ENCODE measurements at places on chromosomes 2 and 18.

- no peak for DNase-seq
Observed at GRCh38 chr2:15908371-15908770, 32.0 kb upstream of the MYCN start.

DNA sequence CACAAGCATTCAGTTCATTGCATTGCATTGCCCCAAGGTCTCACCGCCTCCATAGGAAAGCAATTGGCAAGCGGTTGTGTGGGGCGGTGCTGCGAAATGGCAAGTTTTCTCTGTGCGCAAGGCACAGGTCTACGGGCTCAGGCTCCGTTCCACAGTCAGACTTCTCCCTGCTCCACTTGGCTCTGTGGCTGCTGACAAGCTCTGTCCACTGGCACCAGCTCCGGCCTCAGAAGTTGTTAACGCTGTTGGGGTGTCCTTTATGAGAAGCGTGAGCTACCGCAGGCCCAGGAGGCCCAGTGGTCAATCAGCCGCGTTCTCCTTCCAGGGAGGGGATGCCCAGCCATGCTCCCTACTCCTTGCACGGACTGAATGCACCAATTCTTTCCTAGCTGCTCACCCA, 87.0 kb upstream of the GATA6 start:
- no peak for DNase-seq

GRCh38 chr18:59565957-59566356, 131.3 kb downstream of the CCBE1 start:
- no peak for DNase-seq

DNA sequence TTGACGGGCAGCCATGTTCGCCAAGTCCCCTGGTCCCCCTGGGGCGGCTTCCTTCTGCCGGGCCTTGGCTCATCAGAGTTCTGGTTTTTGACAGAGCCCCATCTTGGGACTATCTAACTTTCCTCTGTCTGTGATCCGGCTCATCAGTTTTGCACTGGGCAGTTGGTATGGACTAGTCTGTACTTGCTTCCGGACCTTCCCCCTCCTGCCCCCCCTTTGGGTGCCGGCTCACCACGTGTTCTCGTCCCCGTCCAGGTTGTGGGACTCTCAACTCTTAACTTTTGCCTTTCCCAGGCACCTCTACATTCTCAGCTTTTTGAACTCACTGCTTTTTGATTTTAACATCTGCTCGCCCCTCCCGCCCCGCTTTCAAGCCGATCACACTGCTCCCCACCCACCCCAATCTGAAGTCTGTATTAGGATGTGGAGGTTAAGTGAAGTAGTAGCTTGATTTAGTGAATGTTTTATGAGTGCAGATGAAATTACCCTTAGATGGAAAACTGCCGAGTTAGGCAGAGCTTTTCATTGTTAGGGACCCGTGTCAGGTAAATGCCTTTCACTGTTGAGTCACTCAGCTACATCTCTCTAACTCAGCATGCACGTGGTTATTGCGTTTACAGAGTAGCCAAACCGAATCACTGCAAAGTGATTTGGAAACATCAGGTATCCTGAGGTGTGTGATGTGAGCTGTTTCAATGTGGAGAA, 874 bp downstream of the WDR43 start:
- DNase-seq, result peak; percentile 70

DNA sequence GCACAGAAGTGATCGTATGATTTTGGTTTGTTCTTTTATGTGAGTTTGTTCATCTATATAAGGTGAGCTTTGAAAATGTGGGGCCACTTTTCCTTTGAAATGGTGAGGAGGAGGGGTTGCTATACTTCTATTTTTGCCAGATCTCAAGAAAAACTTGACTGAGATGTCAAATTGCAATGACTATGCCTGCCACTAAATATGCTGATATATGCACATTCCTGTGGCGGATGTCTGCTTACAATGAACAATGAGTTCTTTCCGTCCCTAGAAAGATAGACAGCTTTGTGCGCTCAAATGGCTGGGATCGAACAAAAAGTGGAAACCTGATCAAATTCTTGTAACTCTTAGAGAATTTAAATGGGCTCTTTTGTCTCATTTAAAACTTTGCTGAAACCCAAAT, 28.7 kb downstream of the MYT1L start:
- DNase-seq, result no peak

GRCh38 chr2:62661263-62661635, 44.3 kb upstream of the EHBP1 start:
- DNase-seq, result no peak

DNA sequence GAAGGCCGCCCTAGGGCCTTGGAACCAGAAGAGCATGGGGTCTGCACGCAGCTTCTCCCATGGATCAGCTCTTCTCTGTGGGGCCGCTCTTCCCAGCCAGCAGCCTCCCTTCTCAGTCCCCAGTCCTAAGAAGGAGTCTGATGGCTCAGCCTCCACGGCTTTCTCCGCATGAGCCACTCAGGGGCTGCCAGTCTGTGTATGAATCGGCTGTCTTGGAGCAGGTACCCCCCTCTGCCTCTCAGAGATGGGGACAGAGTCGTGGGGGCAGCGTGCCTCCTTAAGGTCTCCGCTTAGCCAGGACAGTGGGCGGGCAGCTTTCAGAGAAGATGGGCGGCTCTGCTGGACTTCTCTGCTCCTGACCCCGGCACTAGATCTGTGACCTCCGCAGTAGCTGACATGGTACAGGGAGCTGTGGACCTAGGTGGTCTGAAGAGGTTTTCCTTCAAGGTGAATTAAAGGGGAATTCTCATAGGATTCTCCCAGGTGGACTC, 21.6 kb downstream of the INPP5D start:
- DNase-seq, result no peak

DNA sequence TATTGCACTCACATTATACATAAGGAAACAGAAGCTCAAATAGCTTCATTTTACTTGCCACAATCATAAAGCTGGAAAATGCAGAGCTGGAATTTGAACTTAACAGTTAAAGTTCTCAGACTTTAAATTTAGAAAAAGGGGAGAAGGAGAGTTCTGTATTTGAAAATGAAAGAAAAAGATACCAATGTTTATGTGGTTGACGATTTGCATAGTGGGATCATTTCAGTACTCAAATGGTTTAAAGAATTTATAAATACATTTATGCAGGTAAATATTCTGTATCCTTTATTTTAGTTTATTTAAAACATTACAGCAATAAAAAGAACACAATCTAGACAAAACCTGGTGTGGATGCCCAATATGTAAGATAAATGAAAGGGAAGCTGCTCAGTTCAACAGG, 25.5 kb upstream of the STAT4 start:
- no peak for DNase-seq

DNA sequence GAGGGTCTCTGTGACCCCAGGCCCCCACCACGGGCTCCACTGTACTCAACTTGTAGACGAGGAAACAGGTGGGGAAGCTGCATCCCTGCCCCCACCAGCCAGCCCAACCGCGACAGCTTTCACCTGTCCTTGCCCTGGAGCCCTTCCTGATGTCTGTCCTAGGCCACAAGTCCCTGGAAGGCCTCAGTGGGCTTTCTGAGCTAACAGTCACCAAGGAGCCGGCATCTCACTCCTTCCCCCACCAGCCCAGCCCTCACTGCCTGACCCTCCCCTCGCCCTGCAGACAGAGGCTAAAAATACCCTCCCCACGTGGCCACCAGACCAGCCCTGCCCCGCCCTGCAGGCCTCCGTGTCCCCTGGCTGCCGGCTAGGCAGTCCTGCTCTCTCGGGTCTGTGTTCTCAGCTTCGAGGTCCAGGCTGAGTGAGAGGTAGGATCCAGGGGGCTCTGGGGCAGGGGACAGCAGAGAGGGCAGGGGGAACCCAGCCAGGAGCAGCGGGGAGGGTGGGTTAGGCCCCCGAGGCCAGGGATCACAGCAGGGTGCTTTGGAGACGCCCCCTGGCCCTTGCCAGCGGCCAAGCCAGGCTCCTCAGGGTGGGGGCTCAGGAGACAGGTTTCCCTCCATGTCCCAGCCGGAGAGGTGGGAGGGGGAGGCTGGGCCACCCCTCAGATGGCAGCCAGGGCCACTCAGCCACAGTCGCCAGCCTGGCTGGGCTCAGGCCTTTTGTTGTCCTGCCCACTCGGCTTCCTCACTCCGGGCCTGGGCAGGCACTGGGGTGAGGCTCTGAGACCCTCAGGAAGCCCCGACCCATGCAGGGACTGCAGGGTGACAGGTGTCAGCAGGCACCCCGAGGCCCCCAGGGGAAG, at the start of gene KLHL30:
TSS of gene KLHL30 (plus strand) at position 338 of the 865 bp plus-strand sequence. CDS start 2,087 bp downstream, outside the sequence.
- DNase-seq, result no peak

- no peak for DNase-seq
Observed at GRCh38 chr2:105287692-105288091, 41.8 kb downstream of the TGFBRAP1 start.

DNA sequence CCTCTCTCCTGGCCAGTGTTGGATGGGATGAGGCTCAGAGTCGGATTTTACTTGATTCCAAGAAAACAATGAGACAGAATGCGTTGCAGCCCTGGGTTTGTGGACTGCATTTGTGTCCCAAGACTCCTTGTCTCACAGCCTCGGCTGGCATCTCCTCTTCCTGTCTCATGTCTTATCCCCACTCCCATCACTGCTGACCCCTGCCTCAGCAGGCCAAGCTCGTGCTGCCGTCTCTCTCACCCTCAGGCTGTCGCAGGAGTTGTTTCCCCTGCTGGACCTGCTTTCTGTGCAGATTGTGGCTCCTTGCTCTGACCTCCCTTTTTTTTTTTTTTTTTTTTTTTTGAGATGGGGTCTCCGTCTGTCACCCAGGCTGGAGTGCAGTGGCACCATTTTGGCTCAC, 70.2 kb upstream of the RALBP1 start:
- DNase-seq, result no peak

DNA sequence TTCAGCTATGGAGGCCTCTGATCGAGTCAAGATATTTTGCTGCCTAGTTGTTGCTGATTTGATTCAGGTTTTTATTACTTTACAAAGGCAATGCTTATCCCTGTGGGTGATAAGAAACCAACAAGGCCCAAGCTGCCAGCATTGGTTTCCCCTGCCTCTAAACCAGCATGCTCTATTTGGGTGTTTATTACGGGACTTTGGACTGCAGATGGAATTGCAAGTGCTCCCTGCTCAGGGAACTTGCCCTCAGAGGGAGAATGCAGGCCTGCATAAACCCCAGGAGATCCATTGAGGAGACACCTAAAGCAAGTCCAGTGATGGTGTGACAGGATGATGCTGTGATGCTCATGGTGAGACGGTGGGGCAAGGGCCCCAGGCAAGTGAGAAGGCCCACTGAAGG, 172.1 kb downstream of the VAPA start:
- DNase-seq, result no peak

DNA sequence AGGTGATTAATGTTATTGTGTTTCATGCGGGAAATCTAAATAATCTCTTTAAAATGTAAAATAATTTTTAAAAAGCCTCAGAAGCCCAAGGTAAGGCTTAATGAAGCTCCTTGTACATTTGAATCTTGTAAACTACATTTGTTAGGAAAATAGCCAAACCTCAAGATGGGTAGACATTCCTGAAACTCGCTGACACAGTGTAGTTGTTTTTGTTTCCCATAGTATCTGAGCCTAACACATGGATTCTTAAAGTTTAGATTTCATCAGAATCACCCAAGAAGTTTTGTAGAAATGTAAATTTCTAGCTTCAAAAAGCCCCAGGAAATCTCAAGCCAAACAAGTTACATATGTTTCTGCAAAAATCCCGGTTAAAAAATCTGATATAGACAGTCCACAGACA, 1221.1 kb upstream of the ACVR2A start:
- DNase-seq, result no peak

- no peak for DNase-seq
Observed at GRCh38 chr2:231189571-231190495, 8.6 kb upstream of the ARMC9 start.

GRCh38 chr18:36327352-36328316, 30.1 kb downstream of the FHOD3 start:
- DNase-seq, result no peak

GRCh38 chr2:58135861-58136260, 89.3 kb downstream of the VRK2 start:
- DNase-seq, result no peak

- no peak for DNase-seq
Observed at GRCh38 chr2:150075831-150076230, 411.6 kb downstream of the RND3 start.

- no peak for DNase-seq
Observed at GRCh38 chr2:161131074-161131680, 29.1 kb upstream of the TANK start.

DNA sequence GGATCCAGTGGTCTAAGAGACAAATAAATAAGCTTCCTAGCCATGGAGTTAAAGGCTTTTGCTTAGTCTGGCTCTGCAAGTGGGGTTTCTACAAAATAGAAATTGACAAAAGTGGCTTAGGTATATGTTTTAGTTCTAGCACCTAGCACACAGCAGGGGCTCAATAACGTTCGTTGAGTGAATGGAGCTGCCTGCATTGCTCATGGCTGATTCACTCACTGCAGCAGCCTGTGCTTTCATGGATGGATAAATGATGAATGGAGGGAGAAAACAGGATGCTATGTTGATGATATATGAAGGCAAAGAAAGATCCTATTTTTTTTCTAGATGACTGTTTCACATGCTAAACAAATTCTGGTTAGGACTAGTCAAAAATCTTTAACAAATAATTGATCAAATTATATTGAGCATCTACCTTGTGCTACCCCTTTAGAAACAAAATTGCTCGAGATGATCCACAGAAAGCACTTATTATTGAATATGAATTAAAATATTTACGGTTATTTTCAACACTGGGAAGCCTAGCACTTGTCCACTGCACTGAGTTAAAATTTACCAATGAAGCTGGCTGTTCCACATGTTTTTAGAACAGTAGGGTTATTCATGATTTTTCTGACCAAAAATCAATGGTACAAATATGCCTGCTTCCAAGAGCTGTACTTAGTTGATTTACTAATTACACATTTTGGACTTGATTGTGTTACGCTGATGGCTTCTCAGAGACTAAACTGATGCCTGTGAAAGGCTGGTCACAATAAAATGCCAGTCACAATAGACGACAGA, 39.6 kb downstream of the HDHD2 start:
- no peak for DNase-seq

- no peak for DNase-seq
Observed at GRCh38 chr18:73715210-73715670, 432.4 kb downstream of the FBXO15 start.

DNA sequence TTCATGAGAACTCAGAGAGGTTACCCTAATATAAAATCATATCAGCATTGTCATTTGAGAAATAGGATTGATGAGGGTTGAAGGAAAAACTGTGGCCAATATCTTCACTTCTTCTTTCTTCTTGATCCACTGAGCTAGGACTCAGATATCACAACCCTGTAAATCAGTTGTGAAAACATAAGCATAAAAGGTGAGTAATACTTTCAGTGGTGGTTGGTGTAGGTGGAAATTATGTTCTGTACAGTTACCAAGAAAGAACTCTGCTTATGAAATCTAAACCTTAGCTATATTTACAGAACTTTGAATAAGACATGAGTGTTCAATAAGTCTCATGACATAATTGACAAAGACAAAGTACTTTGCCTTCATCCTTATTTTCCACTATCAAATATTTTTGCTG, 56.3 kb downstream of the PAX3 start:
- DNase-seq, result no peak

Data from suprapubic skin (tissue), 4 donors.